RWPE2 (cell line): ENCODE measurements at places on chromosomes 12 and 14.

DNA sequence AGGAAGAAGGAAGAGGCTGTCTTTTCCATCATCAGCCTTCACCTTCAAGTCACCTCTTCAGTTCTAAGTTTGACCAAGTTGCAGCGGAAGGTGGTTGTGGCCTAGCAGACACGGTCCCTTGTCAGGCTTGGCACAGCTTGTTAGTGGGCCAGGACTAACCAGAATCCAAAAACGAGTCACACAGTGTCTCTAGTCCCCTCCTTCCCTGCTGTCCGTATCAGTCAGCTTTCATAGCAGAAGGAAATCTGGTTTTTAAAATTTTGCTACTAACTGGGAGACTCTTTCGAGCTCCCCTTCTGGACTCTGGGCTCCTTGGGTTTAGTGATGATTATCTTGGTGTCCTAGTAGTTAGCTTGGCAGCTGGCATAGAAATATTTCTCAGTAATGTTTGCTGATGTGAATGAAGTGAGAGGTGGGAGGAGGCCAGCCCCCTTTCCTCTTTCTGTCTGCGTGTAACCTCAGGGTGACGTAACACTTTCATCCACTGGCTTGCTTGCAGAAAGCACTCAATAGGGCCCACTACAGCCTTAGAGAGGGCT, 3.8 kb downstream of the ETV6 start:
- H3K4me3 ChIP-seq: no peak overlapping the region
- H3K27me3 ChIP-seq: no peaks in the 10 kb centered on the region
- DNase-seq: no peak
- no peak overlapping the region for H3K27ac ChIP-seq
- H3K4me1 ChIP-seq: peaks cover 9% of the 10 kb centered on the region
- H3K36me3 ChIP-seq: no peaks in the 10 kb centered on the region

DNA sequence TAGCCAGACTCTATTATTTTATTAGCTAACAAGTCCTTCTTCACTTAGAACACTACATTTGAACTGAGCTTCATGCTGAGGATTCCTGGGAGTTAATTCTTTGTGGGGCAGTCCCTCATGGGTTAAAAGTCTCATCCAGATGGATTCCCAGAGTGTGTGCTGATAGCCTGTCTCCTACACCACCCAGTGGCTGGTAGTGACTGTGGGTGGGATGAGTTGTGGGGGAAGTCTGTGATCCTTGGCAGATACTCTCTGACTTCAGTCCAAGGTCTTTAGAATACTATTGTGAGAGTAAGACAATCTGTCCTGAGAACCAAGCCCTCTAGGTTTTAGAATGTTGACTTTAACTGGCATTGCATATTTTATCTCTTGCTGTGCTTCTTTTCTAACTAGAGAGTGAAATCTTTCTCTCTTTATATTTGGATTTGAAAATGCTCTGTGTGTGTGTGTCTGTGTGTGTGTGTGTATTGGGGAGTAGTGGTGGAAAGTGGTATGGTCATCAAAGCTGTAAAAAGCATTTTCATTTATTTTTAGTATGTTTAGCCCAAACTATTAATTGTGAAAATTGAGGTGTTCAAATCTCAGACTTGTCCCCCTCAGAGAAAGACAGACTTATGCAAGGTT, 37.3 kb downstream of the AKAP6 start:
- no peak overlapping the region for H3K4me3 ChIP-seq
- H3K27ac ChIP-seq: peak overlapping the region; percentile 86
- no peaks in the 10 kb centered on the region for H3K27me3 ChIP-seq
- DNase-seq: no peak
- no peaks in the 10 kb centered on the region for H3K36me3 ChIP-seq
- peaks cover 38% of the 10 kb centered on the region for H3K4me1 ChIP-seq

DNA sequence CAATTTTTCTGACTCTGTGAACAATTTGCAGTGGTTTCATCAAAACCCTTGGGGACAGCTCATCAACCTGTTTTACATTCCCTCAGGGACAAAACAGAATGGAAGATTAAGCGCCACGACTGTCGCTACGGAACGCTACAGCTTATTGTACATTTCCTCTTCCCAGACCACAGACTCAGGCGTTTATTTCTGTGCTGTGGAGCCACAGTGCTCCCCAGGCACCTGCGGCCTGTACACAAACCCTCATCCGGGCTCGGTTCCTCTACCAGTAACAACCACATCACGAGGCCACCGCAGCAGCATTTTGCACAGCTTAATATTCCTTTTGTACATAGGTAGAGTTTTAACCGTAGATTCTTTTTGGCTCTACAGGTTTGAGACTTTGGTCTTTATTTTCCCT, 397.4 kb upstream of the OR4E1 start:
- no peak for DNase-seq
- H3K36me3 ChIP-seq: no peaks in the 10 kb centered on the region
- H3K27ac ChIP-seq: no peak overlapping the region
- H3K4me1 ChIP-seq: peaks cover 8% of the 10 kb centered on the region
- H3K4me3 ChIP-seq: no peak overlapping the region
- peaks cover 39% of the 10 kb centered on the region for H3K27me3 ChIP-seq

GRCh38 chr12:1949771-1950470, 31.5 kb upstream of the CACNA2D4 start:
- DNase-seq: no peak
- no peaks in the 10 kb centered on the region for H3K27me3 ChIP-seq
- no peaks in the 10 kb centered on the region for H3K4me1 ChIP-seq
- no peak overlapping the region for H3K27ac ChIP-seq
- no peak overlapping the region for H3K4me3 ChIP-seq

DNA sequence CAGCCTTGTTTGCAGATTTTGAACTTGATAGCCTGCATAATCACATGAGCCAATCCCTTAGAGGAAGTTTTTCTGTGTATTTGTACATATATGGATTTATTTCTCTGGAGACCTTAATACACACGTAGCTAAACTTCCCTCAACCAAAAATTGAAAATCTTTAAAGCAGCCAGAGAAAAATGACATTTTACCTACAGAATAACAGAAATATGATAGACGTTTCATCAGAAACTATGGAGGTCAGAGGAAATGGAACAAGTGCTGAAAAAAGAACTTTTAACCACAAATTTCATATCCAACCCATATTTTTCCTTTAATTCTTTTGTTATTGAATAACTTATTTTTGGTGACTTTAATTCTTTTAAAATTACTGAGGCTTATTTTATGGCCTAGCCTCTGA, 177.7 kb downstream of the CCDC91 start:
- H3K36me3 ChIP-seq: no peaks in the 10 kb centered on the region
- H3K4me3 ChIP-seq: no peak overlapping the region
- H3K27me3 ChIP-seq: no peaks in the 10 kb centered on the region
- H3K27ac ChIP-seq: no peak overlapping the region

GRCh38 chr14:81450100-81450531, 50.0 kb upstream of the STON2 start:
- no peaks in the 10 kb centered on the region for H3K36me3 ChIP-seq
- no peaks in the 10 kb centered on the region for H3K4me1 ChIP-seq
- no peaks in the 10 kb centered on the region for H3K27me3 ChIP-seq
- no peak for DNase-seq
- H3K27ac ChIP-seq: no peak overlapping the region

DNA sequence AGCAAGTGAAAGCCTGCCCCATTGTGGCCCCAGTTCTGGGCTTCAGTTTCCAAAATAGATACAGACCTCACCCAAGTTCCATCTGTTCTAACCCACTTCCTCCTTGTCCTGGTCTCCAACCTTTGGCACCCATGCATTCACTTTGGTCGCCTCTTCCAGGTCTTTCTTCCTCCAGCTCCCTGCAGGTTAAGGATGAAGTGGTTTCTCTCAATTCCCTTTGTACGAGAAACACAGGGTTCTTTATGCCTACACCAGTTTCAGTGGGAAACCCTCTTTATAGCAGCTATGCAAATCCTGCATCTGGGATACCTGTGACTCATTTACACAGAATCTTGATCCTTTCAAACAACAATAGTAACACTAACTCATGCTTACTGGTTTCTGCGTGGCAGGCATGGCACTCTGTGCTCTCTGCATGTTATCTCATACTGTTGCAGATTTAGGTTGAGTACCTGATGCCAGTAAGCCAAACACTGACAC, 110.6 kb upstream of the AMIGO2 start:
- H3K4me1 ChIP-seq: peaks cover 16% of the 10 kb centered on the region
- H3K4me3 ChIP-seq: no peak overlapping the region
- no peaks in the 10 kb centered on the region for H3K27me3 ChIP-seq
- peak overlapping the region; percentile 16 for H3K27ac ChIP-seq

GRCh38 chr12:84802161-84802560, 110.4 kb downstream of the SLC6A15 start:
- no peaks in the 10 kb centered on the region for H3K36me3 ChIP-seq
- H3K4me3 ChIP-seq: no peak overlapping the region
- no peaks in the 10 kb centered on the region for H3K27me3 ChIP-seq
- H3K27ac ChIP-seq: no peak overlapping the region
- H3K4me1 ChIP-seq: no peaks in the 10 kb centered on the region

GRCh38 chr14:89351516-89352404, 65.3 kb downstream of the FOXN3 start:
- H3K4me3 ChIP-seq: no peak overlapping the region
- peaks cover 17% of the 10 kb centered on the region for H3K36me3 ChIP-seq
- H3K27ac ChIP-seq: no peak overlapping the region
- no peaks in the 10 kb centered on the region for H3K27me3 ChIP-seq

DNA sequence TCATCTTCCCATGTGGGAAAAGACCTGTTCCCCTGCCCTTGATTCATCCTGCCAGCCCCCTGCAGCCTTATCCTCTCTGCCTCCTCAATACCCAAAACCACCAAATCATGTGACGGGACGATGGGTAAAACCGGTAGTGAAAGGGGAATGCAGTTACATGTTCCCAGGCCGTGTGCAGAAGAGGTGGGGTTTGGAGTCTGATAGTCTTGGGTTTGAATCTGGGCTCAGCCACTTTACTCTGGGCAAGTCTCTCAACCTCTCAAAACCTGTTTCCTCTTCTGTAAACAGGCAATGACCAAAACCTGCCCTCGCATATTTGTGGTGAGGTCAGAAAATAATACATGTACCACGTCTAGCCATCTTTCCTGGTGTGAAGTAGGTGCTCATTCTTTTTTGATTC, 123.0 kb downstream of the PLXNC1 start:
- no peak for DNase-seq
- no peaks in the 10 kb centered on the region for H3K27me3 ChIP-seq

DNA sequence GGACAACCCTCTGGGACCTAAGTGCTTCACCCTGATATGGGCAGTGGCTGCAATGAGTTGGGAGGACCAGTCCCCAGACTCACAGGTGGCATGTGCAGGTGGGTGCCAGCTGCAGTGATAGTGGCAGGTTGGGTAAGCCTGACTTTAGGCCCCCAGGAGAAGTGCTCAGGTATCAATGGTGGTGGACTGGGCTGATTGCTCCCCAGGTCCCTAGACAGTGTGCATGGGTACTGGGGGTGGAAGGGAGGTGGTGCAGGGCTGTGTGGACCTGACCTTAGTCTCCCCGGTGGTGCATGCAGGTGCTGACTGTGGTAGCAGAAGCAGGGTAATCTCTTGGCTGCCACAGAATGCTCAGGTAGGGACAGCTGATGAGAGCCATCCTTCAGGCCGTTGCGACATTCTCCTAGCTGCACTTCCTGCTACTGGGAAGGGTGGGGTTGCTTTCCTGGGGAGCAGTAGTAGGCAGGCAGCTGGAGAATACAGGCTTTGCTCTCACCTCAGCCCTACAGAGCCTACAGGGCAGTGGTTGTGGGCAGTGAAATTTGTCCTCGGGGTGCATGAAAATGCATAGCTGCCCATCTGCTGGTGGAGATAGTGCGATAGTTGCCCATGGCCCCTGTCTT, 33.3 kb upstream of the CCND2 start:
- no peaks in the 10 kb centered on the region for H3K4me1 ChIP-seq
- peaks cover 5% of the 10 kb centered on the region for H3K27me3 ChIP-seq
- no peaks in the 10 kb centered on the region for H3K36me3 ChIP-seq

DNA sequence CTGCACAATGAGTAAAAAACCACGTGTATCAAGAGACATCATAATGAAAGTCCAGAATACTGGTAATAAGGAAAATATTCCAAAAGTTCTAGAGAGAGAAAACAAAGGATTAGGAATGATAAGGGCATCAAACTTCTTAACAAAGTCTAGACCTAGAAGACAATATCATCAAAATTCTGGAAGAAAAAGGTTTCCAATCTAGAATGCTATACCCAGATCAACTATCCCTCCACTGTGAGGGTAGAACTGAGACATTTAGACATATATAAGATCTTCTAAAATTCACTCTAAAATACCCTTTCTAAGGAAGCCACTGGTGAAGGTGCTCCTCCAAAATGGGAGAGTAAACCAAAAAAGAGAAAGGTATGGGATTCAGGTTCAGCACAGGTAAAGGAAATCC, 2.9 kb downstream of the C1RL start:
- peaks cover 13% of the 10 kb centered on the region; the same call in 1 of the 2 replicates for H3K36me3 ChIP-seq
- no peak overlapping the region for H3K4me3 ChIP-seq
- no peak overlapping the region for H3K27ac ChIP-seq
- H3K27me3 ChIP-seq: no peaks in the 10 kb centered on the region
- H3K4me1 ChIP-seq: no peaks in the 10 kb centered on the region

GRCh38 chr14:30885840-30886740, 11.7 kb downstream of the COCH start:
- H3K27me3 ChIP-seq: peaks cover 3% of the 10 kb centered on the region
- no peak overlapping the region for H3K4me3 ChIP-seq
- H3K27ac ChIP-seq: no peak overlapping the region

DNA sequence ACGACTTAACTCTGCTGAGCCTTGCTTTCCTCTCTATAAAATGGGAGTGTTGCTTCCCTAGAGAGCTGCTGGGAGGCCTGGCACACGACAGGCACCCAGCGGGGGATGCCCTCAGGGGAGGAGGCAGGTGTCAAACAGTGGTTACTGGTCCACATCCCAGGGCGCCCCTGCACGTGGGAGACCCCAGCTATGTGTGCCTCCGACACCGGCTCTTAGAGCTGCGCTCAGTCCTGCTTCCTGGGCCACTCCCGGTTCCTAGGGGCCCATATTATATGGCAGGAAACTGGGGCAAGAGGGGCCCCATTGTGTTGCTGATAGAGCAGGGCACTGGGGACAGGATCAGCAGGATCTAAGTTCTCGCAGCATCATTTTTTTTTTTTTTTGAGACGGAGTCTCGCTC, 47.3 kb downstream of the CHGA start:
- no peak for DNase-seq
- H3K4me1 ChIP-seq: peaks cover 13% of the 10 kb centered on the region
- no peak overlapping the region for H3K27ac ChIP-seq
- H3K27me3 ChIP-seq: no peaks in the 10 kb centered on the region
